ENCODE measurements at places on chromosomes 3 and 15. TPM values are rescaled to one million over a fixed set of nuclear protein-coding genes. Genes with fewer than 3 reads are reported as not detected.
A peak's percentile ranks its signal among the peaks of the same experiment; 100 is the strongest.

STRC gene
- under 0.01 TPM for total RNA-seq

GCSAM gene
- total RNA-seq = 0.36 TPM

DNA sequence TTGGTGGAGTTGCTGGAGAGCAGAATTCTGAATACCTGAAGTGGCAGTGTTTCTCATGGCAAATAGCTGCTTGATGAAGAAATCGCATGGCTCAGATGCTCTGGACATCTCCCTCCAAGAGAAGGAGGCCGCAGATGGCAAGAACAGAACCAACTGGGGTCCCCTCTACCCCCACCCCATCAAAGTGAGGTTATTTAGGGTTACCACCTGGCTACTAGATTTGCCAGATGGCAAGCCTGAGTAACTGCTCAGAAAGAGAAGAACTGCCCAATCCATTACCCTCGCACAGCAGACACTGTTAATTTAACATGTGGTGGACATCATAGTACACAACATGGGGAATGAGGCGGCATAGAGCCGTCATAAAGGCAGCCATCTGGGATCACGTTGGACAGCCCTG, 30.5 kb upstream of the LIPC start:
- H3K27ac ChIP-seq = no peak overlapping the region
- no peak for DNase-seq
- H3K36me3 ChIP-seq = no peaks in the 10 kb centered on the region

GRCh38 chr3:81186412-81186811, 575.0 kb downstream of the GBE1 start:
- no peaks in the 10 kb centered on the region for H3K4me1 ChIP-seq
- no peak overlapping the region for H3K4me3 ChIP-seq
- H3K36me3 ChIP-seq = no peaks in the 10 kb centered on the region

DNA sequence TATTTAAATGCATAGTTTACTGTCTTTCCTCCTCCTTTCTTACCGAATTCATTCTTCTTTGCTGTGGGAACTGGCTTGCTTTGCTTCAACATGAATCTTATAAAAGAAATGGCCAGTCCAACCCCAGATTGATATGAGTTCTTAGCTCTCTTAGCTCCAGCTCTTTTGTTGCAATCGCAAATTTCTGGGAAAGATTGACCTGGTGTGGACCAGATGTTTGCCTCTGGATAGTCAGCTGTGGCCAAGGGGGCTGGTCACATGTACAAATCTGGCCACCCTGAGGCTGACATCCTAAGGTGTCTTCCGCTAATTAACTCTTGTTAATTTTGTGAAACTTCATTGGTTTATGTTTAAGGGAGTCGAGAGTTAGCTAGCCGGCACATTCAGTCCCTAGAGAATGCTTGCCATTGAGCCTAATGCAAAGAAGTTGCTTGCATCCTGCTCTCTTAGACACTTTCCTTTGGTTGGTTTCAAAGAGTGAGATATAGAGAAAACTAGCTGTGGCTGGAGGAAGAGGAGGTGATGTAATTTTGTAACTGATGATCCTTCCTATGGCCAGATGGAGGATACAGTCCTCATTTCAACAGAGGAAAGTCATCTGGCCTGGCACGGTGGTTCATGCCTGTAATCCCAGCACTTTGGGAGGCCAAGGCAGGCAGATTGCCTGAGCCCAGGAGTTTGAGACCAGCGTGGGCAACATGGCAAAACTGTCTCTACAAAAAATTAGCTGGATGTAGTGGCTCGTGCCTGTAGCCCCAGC, 162.4 kb downstream of the ADAMTSL3 start:
- no peaks in the 10 kb centered on the region for H3K36me3 ChIP-seq
- H3K4me3 ChIP-seq = no peak overlapping the region
- H3K4me1 ChIP-seq = no peaks in the 10 kb centered on the region
- no peak for DNase-seq
- no peaks in the 10 kb centered on the region for H3K27me3 ChIP-seq

- H3K27ac ChIP-seq = peak overlapping the region; percentile 72
- peak; percentile 61 for DNase-seq
- peaks cover 36% of the 10 kb centered on the region for H3K4me1 ChIP-seq
- H3K36me3 ChIP-seq = no peaks in the 10 kb centered on the region
Observed at GRCh38 chr3:16136055-16136454, 38.4 kb upstream of the GALNT15 start.
